Fibroblast of skin of right biceps (primary cell): ENCODE measurements at places on chromosomes 1 and 21.
A peak's percentile ranks its signal among the peaks of the same experiment; 100 is the strongest.

- DNase-seq = no peak
Observed at GRCh38 chr1:205652984-205653383, 21.2 kb upstream of the ELK4 start.

- peak; percentile 28 for DNase-seq
Observed at GRCh38 chr1:78843111-78843510, 163.4 kb downstream of the ADGRL4 start.

DNA sequence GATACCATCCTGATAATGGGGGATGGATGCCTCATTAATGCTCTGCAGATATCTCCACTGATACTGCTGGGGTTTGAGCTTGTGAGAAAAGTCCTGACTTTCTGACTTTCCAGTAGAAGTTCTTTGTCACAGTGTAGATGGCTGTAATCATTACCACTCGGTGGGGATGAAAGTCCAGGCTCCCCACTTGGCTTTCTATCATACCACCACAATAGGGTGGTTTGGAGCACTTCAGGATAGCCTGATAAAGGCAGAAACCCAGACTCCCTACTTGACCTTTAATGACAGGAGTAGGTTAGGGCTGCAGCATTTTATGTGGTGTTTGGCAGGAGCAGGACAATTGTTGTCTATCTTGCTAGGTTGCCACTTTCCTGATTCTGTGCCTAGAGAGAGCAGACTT is 294.1 kb downstream of the BRINP3 start:
- DNase-seq = no peak

- DNase-seq = no peak
Observed at GRCh38 chr1:68570871-68571270, 74.0 kb upstream of the DEPDC1 start.

DNA sequence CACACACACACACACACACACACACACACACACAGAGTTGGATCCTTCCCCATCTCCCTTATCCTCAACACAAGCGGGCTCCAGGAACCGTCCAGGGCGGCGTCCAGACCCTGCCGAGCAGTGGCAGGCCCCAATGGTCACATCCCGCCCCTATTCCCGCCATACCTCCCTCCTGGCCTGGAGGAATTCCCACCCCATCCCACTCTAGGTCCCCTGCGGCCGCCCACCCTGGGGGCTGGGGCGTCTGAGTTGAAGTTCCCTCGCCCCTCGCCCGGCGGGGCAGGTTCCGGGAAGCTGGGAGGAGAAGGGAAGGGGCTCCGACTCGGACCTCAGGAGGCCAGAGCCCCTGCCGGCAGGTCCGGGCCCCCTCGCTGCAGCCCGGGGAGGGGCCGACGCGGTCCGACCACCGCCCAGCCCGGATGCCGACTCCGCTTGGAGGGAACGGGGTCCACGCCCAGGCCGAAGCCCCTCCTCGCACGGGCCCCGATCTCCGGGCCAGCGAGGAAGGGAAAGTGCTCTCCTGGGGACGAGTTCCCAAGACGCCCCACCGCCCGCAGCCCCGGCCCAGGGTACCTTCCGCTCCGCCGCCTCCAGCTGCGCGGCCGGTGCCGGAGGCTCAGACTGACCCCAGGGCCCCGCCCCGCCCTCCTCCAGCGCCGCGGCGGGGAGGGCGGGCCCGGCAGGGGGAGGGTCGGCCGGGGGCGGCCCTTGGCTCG is at the start of gene RHOC:
RHOC (minus strand) TSS at position 623 of the 716 bp plus-strand sequence. CDS start 3,328 bp downstream, outside the sequence.
- peak; percentile 76 for DNase-seq

GRCh38 chr1:8086055-8086454 is 59.9 kb upstream of the ERRFI1 start:
- DNase-seq = no peak

- DNase-seq = no peak
Observed at GRCh38 chr1:183411091-183411490, 7.1 kb downstream of the NMNAT2 start.

GRCh38 chr21:20875742-20876141 is 122.5 kb upstream of the NCAM2 start:
- peak; percentile 18 for DNase-seq

DNA sequence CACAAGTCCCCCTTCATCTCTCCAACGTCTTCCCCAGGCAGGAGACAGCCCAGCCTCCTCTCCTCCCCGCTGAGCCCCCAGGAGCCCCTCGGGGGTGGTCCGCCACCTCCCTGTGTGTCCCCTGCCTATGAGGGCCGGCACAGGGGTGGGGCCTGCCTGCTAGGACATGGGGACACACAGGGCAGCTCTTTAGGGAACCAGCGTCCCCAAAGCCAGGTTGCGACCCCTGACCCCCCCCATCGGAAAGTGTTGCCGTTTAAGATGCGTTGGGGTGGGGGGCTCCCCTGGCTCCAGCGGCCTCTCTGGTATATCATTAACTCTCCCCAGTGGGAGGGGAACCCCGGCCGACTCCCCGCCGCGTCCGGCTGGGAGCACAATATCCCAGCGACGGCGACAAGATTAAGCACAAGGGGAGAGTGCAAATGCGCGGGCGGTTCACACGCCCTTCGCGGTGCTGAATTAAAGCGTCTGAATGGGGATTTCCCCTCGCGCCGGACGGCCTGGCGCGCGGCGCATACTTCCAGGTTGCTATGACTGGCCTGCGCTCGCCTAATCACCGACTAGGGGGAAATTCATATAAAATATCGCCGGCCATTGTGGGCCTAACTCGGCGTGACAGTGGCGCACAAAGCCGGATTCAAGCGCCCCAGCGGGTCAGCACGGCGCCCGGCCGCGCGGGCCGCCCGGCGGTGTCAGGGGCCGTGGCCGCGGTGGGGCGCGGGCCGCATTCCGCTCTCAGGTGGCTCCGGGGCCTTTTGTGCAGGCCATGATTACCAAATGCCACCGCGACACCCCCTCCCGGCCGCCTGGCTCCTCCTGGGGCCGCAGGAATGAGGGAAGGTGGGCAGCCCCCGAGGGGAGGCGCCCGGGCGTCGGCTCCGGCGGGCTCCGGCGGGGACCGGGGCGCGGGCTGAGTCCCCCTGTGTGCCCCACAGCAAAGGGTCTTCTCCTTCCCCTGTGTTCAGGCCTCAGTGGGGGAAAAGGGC is 30.9 kb downstream of the WNT3A start:
- no peak for DNase-seq

GRCh38 chr1:161082996-161083747 is 6.2 kb downstream of the NECTIN4 start:
- peak; percentile 85 for DNase-seq

DNA sequence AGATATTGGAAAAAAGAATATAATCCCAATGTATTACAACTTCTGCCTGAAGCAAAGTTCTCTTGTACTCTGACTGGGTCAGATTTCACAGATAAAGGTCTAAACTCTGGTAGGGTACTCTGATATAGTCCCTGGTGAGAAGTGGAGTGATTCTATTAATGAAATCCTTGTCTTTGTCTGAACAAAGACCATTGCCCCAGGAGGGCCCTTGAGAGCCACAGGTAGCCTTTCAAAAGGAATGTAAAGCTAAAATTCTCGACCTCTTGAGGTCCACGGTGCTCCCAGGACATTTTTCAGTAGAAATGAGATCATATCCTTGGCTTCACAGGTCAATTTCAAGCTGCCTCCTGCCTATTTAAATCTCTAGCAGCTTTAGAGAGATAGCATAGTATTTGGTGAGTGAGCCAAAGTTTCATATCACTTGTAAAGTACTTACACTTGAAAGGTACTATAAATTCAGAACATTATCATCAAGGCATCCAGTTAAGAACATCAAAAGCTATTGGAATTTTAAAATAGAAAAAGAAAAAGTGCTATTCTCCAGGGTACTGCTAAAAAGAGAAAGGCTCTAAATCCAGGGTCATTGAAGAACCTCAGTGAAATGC is 10.1 kb downstream of the TNNI3K start:
- no peak for DNase-seq
